ENCODE measurements at places on chromosomes 1 and 21. TPM values are rescaled to one million over a fixed set of nuclear protein-coding genes. Genes with fewer than 3 reads are reported as not detected.
A peak's percentile ranks its signal among the peaks of the same experiment; 100 is the strongest.

DAB1 gene
- polyA plus RNA-seq, result not detected

GLMN gene
- polyA plus RNA-seq, result 2.1 TPM

ITGB2 gene
- polyA plus RNA-seq, result 4,089 TPM

KIF14 gene
- 0.18 TPM for polyA plus RNA-seq

NBPF4 gene
- not detected for polyA plus RNA-seq

GBP4 gene
- 13.0 TPM for polyA plus RNA-seq

TCP10L gene
- 0.12 TPM for polyA plus RNA-seq

GRCh38 chr1:228767636-228768354 lies 32.5 kb downstream of the RHOU start:
- no peak for DNase-seq

- DNase-seq, result no peak
These were observed 6.1 kb downstream of the EFNA4 start for GRCh38 chr1:155069551-155070157.

DNA sequence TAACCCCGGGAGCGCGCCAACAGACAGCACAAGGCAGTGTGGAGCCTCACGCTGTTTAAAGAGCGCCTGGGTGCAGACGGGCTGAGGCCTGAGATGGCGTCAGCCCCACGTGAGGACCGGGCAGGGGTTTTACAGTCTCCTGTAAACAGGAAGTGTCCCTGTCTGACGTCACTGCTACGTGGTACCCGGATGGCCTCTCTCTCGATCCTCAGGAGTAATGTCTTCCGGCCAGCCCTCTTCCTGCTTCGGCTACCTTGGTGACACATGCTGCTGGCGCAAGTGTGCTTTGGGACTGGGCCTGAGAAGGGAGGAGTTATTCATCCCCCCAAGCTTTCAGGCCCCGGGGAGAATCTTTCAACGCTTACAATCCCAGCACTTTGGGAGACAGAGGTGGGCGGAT lies 41.2 kb downstream of the CNST start:
- peak; percentile 48 for DNase-seq

- no peak for DNase-seq
These were observed 193.8 kb downstream of the DYRK1A start for GRCh38 chr21:37560385-37560784.

GRCh38 chr1:159068886-159069285 lies 7.7 kb downstream of the AIM2 start:
- DNase-seq, result peak; percentile 91

GRCh38 chr1:95953015-95953414 lies 719.0 kb downstream of the RWDD3 start:
- no peak for DNase-seq

- no peak for DNase-seq
These were observed 94.6 kb upstream of the TMPRSS2 start for GRCh38 chr21:41602531-41602930.

GRCh38 chr1:56106531-56107274 lies 472.7 kb downstream of the PLPP3 start:
- DNase-seq, result no peak

GRCh38 chr1:51621161-51621560 lies 4.3 kb downstream of the OSBPL9 start:
- DNase-seq, result no peak

DNA sequence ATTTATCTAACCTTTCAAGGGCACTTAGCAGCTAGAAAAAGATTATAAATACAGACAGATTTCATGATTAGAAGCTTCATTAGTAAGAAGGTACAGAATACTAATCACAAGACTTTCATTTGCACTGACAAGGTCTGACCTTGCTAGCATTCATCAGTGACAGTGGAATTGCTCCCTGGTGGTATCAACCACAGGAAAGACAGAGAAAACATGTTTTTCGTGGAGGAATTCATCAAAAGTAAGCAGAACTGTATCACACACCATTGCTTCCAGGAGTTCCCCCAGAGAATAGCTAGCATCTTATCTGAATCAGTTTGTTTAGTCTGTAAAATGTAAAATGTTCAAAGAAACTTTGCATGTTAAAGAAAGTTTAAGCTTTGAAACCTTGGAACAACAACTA lies 20.6 kb upstream of the CRB1 start:
- DNase-seq, result no peak

DNA sequence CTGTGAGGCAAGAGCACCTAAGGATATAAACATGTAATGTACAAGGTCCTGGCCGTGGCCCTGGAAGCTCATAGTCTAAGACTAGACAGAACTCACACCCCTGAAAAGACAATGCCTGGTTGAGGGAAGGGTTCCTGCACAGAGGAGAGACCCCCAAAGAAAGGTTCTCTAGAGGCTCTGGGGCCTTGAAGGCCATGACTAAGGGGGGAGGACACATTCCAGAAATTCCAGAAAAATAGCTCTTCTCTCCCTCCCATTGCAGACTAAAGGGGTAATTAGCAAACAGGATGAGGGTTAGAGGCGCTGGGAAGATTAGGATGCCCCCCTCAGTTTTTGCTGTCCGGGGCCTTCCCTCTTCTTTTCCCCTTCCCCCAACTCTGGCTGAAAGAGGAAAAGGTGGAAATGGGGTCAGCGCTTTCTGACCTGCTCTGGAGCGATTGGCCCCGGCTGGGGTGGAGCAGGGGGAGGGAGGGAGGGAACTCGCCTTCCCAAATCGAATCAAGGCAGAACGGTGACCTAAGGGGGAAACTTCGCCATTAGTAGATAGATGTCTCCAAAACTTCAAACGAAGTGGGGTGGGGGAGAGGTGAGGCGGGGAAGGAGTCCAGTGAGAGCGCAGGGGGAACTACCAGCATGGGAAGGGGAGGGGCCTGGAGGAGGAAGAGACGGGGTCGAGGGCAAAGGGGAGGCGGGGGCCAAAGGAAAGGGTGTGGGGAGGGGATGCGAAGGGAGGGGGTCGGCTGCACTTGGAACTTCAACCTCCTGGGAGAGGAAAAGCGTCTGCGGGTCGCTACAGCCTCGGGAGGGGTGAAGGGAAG lies 11.8 kb downstream of the PAX7 start:
- no peak for DNase-seq

- DNase-seq, result no peak
These were observed 36.7 kb downstream of the NEK2 start for GRCh38 chr1:211638689-211639101.

DNA sequence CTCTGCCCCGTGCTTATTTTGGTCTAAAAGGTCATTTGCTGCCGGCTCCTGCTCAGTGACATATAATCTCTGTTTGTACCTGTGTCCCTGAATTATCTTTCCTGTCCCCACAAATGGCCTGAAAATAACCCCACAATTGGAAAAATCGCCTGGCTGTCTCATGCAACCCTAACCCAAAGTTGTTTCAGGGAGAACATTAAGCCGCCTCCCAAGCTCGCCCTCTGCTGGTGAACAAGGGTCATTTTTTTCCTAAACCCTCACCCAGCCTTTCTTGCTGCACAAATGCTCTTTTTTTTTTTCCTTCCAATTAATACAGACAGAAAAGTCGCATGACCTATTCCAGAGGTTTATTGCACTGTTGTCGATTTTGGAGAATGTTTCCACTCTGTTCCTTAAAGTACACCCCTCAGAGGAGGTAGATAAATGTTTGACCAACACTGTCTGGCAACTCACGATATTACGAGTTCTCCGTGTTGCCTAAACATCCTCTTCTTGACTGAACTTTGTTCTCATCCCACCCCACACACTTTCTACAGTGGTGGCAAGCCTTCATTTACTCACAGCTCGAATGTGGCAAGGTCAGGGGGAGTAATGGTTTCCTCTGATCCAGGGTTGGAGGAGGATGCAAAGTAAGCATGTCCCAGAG lies 148.7 kb downstream of the ZZZ3 start:
- DNase-seq, result peak; percentile 57

- DNase-seq, result no peak
These were observed 56.5 kb downstream of the IRF2BP2 start for GRCh38 chr1:234553240-234554188.

DNA sequence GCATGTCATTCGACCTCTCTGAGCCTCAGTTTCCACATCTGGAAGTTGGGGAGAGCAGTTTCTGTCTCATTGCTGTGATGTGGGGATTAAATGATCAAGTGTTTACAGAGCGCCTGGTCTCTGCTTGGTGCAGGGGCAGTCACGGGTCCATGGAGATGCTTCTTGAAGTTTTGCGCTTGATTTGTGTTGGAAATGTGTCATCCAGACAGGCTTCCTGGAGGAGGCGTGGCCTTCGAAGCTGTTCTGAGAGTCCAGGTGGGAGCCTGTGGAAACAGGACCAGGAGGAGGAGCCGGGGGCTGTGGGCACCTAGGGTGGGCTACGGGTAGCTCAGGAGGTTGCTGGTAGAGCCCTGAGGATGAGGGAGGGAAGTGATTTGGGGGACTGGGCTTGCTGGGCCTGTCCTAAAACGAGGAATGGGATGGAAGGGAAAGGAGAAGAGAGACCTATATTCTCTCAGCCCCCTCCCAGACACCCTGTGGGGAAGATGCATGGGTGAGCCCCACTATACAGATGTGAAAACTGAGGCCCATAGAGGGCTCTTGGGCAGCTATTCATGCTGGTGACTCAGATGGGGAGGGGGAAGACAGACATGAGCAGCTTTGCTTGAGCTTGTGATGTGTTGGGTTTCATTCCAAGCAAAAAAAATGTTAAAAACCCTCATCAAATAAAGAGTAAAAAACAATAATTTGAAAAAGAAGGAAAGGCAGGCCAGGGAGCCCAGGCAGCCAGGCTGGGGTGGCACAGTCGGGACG lies 107.2 kb upstream of the WNT4 start:
- no peak for DNase-seq

DNA sequence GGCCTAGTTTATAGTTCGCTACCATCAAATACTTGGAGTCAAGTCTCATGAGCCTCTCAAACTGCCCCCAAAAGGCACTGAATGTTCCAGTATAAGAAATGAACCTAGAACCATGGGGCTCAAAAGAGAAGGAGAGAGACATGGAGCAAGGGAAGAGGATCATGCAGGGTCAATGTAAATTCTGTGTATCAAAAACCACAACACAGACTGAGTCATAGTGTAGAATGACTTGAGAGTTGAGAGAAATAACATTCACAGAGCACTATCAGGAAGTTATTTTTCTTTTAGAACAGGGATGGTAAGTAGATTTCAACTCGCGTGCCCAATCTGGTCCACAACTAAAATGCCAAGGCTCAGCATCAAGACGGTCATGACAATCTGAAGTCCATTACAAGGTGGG lies 59.8 kb downstream of the GNG12 start:
- no peak for DNase-seq

- DNase-seq, result no peak
These were observed 8.6 kb downstream of the CSTB start for GRCh38 chr21:43767498-43767983.

GRCh38 chr1:51851882-51852396 lies 26.6 kb downstream of the NRDC start:
- no peak for DNase-seq

DNA sequence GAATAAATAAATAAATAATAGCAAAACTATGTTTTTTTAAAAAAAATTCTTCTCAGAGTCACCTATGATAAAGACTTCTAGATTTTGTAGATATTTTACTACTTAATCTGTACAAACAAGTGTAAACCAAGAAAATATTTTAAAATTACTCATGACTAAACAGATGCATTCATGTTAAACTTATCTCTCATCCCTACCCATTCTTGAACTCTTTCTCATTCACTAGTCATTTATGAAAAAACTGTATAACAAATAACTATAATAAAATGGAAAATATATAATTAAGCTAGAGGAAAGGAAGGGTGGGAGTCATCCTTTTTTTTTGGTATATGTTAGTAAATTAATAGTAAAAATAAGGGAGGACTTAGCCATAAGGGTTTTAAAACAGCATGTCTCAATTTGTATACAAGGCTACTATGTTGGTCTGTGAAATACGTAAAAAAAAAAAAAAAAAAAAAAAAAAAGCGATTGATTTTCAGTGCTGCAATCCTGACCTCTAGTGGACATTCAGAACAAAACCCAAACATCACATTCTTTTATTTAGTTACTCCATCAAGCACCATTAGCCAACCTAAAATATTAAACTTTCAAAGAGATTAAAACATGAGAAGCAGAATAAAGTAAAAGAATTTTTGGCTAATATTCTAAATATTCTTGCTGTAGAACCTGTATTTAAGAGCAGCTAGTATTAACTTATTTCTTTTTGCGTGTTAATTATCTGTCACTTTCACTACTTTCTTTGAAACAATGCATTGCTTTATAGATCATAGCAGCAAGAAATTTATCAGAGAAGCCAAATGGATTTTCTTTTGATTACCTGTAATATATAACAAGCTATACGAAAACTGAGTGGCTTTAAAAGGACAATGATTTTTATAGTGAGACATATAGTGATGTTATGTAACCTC lies 255.8 kb upstream of the CACYBP start:
- peak; percentile 30 for DNase-seq

DNA sequence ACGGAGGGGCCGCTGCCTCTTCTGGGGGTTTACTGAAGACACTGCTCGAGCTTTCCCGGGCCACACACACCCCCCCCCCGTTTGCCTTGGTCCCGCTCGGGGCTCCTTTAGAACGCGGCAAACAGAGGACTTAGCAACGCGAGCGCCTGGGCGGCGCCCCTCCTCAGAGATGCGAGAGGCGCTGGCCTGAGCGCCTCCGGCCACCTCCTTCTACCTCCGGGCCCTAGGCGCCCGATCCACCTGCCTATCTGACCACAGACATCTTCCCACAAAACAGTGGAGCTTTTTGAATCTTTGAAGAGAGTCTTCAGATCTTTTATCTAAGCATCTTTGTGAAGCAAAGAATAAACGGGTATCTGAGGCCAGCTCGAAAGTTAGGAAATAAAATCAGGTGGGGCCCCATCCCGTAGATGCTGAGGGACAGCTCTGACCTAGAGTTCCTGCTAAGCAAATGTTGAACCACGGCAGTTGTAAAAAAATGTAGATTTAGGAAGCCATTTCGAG lies 436 bp upstream of the TTLL7 start:
- DNase-seq, result no peak

DNA sequence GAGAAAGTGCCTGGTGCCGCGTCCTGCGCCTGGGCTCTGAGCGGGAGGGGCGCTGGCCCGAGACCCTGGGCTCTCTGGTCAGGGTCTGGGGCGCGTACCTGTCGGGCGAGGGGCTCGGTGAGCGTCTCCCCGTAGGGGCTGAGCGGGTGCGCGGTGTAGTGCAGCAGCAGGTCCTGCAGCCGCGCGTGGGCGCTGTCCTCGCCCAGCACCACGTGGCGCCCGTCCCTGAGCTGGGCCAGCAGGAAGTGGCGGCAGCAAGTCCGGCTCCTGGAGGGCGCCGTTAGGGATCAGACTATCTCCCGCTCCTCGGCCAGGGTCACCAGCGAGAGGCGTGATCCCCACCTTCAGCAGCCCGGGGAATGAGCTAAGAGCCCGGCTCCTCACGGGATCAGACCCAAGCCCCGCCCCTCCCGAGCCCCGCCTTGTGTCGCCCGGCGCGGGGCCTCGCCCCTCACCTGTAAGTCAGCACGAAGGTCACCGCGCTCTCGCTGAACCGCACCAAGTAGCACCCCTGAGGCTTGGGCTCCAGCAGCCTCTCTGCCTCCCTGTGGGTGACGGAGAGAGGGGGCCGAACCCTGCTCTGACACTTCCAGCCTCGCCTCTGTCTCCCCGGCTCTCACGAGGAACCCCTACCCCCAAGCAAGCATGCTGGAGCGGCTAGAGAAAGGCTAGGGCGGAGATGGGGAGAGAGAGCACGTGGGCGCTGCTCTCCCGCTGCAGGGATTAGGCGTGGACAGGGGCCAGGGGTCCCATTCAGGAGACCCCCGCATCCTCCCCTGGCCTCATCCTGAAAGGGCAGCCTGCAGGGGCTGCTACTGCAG lies 2.7 kb downstream of the SH2D2A start:
- peak; percentile 70 for DNase-seq

GRCh38 chr1:185108321-185108720 lies 48.4 kb downstream of the TRMT1L start:
- no peak for DNase-seq

Data from CD14-positive monocyte (primary cell).